Heart right ventricle (tissue), 16 donors: ENCODE measurements at places on chromosomes 1 and 21. TPM values are rescaled to one million over a fixed set of nuclear protein-coding genes. Genes with fewer than 3 reads are reported as not detected.

The TSPAN2 gene
- total RNA-seq = 5.0 TPM

The HRNR gene
- not detected for total RNA-seq

The TRIM45 gene
- total RNA-seq = 21.6 TPM

The RGS18 gene
- 0.91 TPM for total RNA-seq

The PRAMEF12 gene
- not detected for total RNA-seq

The HCRTR1 gene
- total RNA-seq = not detected

The TMEM200B gene
- total RNA-seq = 0.92 TPM

GRCh38 chr1:44714944-44715571 lies 15.9 kb downstream of the RNU5D-1 start:
- no peak for DNase-seq

- DNase-seq = no peak
These were observed 940 bp downstream of the SRRM1 start for GRCh38 chr1:24644100-24644384.

- no peak for DNase-seq
These were observed 55.4 kb upstream of the GREM2 start for GRCh38 chr1:240667351-240667750.

DNA sequence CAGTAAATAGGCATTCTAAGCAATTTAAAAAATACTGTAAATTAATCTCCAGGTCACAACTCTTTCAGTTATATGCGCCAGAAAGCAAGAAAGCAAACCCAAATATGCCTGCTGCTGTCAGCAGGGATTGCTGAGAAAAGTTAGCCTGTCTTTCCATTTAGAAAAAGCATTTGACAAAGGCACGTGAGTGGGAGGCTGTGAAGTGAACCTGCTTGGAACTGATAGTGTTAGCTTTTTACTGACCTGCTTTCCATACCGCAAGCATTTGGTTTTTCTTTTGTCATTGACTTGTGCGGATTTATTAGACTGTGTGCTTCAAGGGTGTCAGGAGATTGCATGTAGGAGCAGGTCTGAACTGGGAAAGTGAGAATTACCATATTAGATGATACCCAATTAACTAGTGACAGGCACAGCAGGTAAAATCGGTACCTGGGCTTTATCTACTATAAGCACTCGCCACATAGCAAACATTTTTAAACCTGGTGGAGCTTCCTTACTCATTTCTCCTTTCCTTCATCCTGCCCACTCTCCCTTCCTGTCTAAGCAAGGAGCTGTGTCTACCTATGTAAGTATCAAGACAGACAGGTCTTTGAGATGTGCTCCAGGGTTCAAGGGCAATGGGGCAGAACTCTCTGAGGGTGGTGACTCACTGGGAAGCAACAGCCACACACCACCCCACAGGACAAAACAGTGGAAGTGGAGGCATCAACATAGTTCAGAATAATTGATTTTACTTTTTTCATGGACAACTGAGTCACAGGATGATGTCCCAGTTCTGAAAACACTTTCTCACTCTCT lies 323.9 kb downstream of the DISC1 start:
- no peak for DNase-seq

DNA sequence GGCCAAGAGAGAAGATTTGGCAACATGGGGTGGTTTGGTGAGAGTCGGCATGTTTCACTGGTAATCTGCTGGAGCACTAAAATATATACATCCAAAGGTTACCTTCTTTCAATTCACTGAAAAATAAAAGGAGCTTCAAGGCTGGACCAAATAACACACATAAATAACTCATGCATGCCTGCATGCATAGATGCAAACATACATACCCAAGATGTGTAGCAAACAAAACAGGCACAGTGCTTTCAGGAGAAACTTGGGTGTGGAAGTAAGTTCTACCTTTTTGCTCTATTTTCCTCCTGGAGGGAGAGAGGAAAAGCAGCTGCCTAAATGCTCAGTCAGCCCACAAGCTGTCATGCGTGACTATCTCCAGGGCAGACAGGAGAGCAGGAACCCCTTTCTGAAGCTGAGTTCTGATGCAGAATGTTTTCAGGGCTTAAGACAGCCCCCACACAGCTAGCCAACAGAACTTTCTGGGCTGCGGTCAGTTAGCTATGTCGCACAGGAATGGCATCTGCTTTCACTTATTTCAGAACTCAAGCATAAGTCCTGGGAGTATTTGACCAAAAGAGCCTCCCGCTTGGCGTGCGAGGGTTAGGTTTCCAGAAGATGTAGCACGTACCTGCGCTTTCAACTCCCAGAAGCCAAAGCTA lies 166.2 kb downstream of the TOMM20 start:
- peak; percentile 64 for DNase-seq

GRCh38 chr1:152036267-152037216 lies at the start of gene S100A11:
S100A11 (minus strand) TSS chr1:152037004; CDS start chr1:152036915, 89 bp downstream.
- peak; percentile 92 for DNase-seq

- no peak for DNase-seq
These were observed 53.4 kb upstream of the CITED4 start for GRCh38 chr1:40915581-40915980.

DNA sequence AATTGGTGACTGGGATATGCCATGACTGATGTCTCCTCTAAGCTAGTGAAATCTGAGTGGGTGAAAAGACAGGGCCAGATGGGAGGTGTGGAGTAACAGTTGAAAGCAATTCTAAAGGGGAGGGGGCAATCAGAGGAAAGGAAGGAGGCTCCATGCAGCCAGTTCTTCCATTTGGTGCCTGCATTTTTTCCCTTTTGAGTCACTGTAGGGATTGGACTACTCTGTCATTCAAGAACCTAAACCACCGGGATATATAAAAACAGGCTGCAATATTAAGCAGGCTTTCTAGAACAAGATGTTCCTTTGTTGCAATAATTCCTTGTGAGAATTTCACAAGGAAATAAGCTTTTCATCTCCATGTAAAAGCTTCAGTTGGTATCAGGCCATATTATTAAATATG lies 18.3 kb downstream of the CLIC6 start:
- no peak for DNase-seq

DNA sequence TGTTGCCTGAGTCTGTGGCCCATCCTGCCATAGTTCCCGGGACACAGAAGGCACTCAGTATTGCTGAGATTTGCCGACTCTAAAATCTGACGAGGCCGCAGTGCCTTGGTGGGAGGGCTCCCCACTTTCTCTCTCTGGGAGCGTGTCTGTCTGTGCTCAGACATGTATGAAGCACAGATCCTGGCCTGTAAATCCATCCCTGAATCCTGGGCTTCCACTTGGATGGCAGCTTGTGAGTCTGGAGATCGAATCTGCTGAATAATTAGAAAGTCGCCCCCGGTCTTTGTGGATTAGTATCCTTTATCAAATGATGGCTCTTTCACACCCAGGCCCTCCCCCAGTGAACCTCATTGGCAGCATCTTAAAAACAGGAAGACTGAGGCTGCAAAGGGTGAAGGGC lies 10.4 kb downstream of the UBASH3A start:
- no peak for DNase-seq

DNA sequence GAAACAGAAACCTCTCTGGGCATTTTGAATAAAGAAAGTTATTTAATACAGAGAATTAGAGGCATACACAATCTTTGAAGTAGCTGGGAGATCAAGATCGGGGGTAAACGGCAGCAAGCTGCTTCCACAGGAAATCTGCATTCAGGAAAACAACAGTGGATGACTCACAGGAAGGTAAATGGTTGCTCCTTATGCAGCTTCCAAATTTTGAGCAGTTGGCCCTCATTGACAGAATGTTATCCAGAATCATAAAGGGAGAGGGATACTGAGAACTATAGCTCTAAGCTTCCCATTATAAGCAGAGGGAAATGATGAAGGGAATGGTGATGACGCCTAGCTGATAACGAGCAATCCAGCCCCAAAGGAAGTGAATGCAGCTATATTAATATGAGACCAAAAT lies 28.6 kb downstream of the ZMYND12 start:
- no peak for DNase-seq

DNA sequence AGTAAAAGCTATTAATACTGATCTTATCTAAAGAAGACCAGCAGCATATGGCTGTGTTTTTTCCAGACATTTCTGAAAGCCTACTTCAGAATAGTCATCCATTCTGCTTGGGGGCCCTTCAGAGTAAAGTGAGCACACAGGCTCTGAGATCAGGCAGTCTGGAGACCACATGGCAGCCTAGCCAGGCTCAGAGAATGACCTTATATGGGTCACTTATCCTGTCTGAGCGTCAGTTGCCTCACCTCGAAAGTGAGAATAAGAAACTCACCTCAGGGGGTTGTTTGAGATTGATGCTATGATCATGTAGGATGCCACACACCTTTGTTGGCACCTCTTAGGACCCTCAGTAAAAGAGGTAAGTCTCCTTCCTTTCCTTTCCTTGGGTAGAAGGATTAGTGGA lies 270.4 kb downstream of the GRIK1 start:
- no peak for DNase-seq

GRCh38 chr1:96723936-96724335 lies 2.4 kb downstream of the PTBP2 start:
- DNase-seq = no peak
